EL (cell line): ENCODE measurements at places on chromosomes 5 and 9.

DNA sequence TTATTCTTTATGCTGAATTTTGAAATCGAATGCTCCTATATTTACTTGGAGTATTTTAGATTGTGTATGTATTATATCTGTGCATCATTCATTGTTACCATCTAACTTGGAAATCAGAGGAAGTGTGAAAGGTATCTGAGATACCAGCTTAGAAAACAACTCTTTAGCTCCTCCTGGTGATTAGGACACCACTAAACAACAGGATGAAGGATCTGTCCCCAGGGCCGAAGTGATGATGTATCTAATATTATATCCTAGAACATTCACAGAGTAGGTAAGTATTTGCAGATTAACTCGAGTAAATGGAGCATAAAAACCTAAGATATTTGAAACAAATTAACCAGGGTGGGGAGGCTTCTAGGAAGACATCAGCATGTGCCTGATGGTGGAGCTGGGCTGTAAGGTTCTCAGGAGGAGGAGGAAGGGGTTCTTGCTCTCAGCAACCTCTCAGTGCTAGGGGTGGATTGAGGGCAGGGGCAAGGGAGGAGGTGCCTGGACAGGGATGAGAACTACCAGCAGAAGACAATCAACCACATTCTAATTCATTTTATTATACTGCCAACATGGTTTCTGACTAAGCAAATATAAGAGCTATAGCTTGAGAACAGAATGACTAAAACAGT is 2.6 kb upstream of the NFIL3 start:
- DNase-seq = peak; percentile 44

GRCh38 chr9:75699017-75699416 is 191.5 kb upstream of the PCSK5 start:
- DNase-seq = no peak

- no peak for DNase-seq
Observed at GRCh38 chr5:68518286-68518685, 302.7 kb downstream of the PIK3R1 start.

DNA sequence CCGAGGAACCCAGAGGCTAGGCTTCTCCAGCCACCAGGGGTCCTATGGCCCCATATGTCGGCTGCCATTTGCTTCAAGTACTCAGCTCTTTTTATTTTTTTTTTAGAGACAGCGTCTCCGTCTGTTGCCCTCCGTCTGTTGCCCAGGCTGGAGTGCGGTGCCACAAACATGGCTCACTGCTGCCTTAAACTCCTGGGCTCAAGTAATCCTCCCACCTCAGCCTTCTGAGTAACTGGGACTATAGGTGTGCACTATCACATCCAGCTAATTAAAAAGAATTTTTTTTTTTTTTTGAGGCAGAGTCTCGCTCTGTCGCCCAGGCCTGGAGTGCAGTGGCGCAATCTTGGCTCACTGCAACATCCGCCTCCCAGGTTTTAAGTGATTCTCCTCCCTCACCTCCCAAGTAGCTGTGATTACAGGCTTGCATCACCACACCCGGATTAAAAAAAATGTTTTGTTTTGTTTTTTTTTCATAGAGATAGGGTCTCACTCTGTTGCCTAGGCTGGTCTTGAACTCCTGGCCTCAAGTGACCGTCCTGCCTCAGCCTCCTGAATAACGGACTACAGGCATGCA is 8.9 kb downstream of the CERCAM start:
- DNase-seq = no peak

GRCh38 chr5:132100672-132101261 is 27.2 kb downstream of the CSF2 start:
- DNase-seq = no peak

DNA sequence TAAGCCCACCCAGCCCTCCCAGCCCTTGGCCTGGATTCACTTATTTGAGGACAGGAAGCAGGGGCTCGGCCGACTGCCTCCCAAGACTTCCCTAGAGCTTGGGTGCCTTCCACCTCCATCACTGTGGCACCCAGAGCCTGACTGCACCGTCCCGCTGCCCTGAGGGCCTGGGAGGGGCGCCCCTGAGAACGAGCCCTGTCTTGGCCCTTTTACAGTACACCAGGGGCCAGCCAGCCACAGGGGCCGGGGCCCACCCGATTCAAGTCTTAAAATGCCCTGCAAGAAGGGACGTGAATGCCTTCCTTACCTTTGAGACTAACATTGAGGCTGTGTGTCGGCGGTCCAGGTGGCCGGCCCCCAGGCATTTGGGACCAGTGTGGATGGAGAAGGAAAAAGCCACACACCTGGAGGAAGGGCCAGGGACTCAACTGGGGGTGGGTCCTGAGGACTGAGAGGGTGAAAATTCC is 16.8 kb downstream of the FAM78A start:
- DNase-seq = no peak

DNA sequence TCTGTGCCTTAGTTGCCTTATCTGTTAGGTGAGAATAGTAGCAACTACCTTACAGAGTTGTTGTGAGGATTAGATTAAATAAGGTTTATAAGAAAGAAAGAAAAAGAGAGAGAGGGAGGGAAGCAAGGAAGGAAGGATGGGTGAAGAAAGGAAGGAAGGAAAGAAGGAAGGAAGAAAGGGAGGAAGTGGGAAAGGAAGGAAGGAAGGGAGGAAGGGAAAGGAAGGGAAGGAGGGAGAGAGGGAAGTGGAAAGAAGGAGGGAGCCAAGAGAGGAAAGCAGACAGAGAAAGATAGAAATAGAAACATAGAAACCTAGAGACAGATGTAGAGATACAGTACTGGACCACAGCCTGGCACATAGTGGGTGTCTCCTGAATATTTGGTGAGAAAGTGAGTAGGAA is 207.1 kb upstream of the TRIM32 start:
- no peak for DNase-seq

- DNase-seq = no peak
Observed at GRCh38 chr5:39801306-39801705, 376.5 kb upstream of the DAB2 start.

- DNase-seq = no peak
Observed at GRCh38 chr5:14357851-14358250, 214.7 kb downstream of the TRIO start.

- DNase-seq = peak; percentile 53
Observed at GRCh38 chr9:37582548-37583157, 6.5 kb upstream of the FBXO10 start.

GRCh38 chr9:98502976-98503325 is 205.8 kb downstream of the GABBR2 start:
- peak; percentile 79 for DNase-seq

DNA sequence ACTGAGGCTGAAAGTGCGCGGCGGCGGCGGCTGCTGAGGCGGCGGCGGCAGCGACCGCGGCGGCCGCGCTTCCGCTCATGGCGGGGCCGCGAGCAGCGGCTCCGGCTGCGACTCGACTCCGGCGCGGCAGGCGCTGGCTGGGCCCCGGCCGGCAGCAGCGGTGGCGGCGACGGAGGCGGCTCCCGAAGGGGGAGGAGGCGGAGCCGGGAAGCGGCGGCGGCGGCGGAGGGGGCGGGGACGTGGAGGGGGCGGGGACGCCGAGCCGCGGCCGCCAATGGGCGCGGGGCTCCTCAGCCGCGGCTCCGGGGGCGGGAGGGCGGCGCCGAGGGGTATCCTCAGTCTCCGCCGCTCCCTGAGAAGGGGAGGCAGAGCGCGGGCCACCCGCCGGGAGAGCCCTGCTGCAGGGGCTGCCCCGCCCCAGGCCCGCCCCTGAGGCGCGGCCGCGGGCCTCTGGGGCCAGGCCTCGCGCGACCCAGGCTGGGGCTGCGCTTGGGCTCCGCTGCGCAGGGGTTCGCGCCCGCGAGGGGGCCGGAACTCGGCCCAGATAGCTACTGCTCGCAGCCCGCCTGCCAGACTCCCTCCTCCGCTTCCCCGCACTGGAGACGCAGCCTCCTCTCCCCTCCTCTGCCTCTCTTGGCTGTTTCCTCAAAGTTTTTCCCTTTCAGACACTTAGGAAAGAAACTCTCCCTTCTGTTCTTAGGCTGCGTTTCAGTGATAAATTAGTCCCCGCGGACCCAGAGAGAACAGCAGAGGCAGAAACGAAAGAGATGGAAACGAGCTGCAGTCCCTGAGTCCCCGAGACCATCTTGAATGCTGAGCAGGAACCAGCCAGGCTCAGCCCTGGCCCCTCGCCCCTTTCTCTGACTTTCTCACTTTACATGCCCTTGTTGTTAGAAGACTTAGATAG is 85.0 kb upstream of the MELK start:
- DNase-seq = peak; percentile 96

DNA sequence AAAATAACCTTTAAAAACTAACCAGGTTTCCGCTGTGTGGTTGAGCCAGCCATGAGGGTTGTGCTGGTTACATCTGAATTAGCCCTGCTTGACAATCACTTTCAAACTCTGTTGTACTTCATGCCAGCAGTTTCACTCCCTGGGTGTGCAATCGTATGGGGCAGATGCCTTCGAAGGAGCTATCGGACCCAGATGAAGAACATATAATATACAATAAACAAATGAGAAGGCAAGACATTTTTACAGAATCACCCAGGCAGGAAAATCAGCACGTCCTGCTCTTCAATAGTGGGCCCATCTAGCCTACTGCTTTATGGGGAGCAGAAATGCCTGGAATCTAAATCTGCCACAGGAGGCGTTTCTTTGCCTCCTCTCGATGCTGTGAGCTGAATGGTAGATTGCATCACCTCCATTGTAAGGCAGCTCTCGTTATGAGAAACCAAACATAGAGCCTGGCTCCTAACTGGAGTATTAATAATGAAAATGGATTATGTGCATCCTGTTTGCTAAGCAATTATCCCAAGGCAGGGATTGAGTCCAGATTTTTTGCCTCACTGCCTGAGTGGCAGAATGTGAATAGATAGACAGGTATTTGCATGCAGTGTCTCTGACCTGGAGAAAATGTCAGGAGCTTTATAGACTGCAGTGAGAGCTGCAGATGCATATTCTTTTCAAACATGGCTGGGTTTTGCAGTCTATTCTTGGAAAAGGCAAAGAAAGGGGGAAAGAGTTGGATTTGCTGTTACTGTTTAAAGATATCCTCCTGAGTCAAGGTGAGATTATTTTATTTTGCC is 143.3 kb upstream of the SMARCA2 start:
- peak; percentile 23 for DNase-seq

DNA sequence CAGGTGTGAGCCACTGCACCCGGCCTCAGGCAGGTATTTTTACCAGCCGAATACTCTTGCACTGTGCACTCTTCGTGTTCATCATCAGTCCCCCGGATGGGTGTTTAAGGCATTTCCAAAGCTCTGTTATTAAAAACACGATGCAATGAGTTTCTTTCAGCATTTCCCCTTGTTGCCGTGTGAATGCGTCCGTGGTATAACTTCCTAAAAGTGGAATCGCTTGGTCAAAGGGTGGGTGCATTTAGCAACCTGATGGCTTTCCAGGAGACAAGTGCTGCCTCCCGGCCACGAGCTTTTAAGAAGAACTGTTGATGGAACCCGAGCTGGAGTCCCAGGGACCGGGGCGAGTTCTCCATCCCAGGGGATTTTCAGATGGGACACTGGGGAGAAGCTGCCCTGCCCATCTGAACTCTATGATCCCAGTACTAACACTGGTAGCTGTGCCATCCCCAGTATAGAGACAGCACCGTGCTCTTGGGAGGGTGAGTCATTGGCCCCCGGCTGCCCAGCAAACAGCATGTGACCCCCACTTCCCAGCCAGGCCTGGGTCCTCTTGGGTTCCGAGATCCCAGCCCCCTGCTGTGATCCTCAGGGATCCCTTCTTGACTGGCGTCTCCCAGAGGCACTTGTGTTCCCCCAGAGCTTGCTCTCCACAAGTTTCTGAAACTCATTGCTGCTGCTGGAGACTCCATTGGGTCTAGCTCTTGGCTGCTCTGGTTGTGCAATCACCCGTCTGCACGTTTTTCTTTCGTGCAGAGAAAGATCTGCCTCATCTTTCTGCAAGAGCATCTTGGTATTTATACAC is 169.5 kb upstream of the IER5L start:
- peak; percentile 34 for DNase-seq

DNA sequence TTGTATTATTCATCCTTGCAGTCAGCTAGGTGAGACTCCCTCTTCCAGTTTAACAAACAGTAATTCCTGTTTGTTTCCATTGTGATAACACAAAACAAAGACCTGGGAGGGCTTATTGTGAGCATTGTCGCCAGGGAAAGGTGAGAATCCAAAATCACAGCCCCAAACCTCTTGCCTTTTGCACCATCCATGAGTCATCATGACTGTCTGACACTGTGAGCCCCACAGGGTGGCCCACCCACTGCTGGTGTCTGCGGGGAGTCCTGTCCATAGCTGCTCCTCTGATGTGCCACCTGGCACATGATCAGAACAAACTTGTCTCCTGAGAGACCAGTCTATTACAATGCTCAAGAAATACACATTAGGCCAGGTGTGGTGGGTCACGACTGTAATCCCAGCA is 33.7 kb upstream of the S1PR3 start:
- DNase-seq = no peak

GRCh38 chr9:118281772-118282171 is 577.6 kb downstream of the TLR4 start:
- DNase-seq = no peak

GRCh38 chr5:178231539-178232123 is 971 bp downstream of the PHYKPL start:
- no peak for DNase-seq

GRCh38 chr5:137234973-137235943 is 263.9 kb downstream of the SPOCK1 start:
- DNase-seq = no peak

DNA sequence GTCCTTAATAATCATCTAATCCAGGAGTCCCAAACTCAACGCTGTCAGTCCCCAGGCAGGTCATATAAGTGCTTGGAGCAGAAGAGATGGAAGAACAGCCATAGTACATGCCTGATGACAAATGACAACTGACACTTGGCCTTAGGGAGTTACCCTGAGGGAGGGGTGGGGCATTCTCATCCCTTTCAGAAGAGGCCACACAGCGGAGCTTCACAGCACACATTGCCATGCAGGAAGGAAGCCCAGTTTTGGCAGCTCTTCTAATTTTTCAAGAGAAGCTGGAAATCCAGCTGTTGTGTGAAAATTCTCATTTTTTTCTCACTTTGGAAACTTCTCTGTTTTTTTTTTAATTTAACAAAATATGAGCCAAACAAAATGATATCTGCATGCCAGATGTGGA is 89.0 kb downstream of the ASTN2 start:
- DNase-seq = no peak

DNA sequence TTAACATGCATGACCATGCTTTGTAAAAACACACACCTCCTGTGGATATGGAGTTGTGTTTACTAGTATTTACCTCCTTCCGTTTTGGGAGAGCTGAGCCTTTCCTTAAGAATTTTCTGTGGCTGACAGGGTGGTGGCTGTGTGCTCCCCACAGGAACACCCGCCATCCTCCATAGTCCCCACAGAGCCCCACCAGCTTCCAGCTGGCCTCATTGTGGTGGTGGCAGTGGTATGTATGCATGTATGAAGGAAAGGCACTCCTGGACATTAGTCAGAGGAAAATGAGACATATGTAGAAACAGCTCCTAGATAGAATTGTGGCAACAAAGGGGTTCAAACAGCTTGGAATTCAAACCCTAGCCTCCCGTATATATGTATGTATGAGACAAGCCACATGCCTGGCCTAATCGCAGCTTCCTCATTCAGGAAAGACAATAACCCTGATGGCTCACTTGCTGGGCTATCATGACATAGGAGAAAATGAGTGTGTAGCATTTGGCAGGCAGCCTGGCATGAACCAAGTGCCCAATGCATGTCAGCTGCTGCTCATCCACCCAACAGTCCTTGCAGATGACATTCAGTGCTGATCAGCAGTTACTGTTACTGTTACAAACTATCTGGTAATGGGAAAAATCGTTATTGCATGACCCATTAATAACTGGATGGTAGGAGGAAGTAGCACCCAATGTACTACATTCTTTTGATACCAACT is 459.7 kb downstream of the EBF1 start:
- DNase-seq = peak; percentile 58
